NCI-H146 (cell line): ENCODE measurements at places on chromosomes 6 and 20.

GRCh38 chr6:163356324-163356723, 58.2 kb upstream of the QKI start:
- no peak for DNase-seq

GRCh38 chr6:28720357-28721231, 194.9 kb downstream of the GPX5 start:
- DNase-seq, result no peak

- DNase-seq, result no peak
Measured at GRCh38 chr6:161701056-161701455, 427.2 kb upstream of the AGPAT4 start.

- no peak for DNase-seq
Measured at GRCh38 chr6:134816780-134817179, 133.1 kb downstream of the ALDH8A1 start.

DNA sequence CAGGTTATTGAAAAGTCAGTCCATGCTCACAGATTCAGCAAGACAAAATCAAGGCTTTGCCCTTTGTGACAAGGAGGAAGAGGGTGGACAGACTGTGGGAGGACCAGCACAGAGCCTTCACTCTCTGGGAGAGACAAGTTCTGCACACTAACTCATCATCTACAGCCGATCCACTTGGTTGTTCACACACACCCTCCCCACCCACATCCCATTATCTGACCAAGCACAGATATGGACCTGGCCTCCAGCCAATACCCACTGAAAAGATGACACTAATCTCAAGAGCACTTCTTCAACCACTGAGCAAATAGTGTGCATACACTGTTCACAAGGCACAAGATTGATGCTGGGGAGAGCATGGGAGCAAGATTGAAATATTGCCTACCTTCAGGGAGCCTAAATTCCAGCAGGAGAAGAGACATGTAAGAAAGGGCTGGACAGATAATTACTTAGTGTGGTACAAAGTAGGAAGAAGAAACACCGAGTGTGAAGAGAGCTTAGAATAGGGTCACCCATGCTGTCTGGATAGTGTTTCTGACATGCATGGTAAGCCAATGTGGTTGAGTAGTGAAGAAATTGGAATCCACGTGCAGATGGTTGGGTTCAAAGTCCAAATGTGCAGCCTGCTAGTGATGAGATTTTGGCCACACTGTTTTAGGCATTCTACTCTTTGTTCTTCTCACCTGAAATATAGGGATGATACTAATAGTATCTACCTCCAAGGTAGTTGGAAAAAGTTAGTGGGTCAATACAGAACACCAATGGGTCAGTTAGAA, 21.7 kb upstream of the IL17A start:
- no peak for DNase-seq

DNA sequence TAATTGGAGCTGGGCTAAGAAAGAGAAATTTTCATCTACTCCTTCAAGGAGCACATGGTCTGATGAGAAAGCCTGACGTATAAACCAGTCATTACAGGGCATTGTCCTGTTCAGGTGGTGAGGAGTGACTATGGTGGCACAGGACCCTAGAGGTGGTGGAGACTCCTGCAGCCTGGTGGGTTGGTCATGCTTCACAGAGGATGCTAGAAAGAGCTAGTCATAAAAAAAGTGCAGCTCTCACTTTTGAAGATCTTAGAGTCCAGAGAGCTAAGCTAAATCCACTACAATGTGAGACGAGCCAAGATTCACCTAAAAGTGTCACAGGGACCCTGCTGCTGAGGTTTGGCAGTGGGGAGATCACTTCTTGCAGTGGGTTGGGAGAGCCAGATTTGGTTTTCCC, 9.8 kb upstream of the ZNF831 start:
- no peak for DNase-seq

DNA sequence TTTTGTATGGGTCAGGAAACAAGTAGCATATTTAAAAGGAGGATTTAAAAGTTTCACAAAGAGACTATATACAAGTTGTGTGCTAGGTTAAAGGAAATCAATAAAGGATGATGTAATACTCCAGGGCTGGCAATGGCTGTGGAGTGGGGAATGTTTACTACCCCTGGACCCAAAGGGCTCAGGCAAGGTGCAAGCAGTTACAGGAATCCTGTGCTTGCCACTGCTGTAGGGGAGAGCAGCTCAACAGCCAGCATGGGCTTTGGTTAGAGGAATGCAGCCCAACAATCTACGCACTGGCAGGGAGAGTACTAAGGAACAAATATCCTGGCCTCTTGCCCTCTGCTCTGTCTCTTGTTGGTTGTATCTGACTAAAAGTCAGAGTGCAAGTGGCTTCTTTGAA, 1642.2 kb downstream of the KHDRBS2 start:
- no peak for DNase-seq

- no peak for DNase-seq
Measured at GRCh38 chr20:18532626-18533025, 24.9 kb downstream of the SEC23B start.

GRCh38 chr6:119350952-119351372, 1.4 kb upstream of the MAN1A1 start:
- DNase-seq, result no peak

DNA sequence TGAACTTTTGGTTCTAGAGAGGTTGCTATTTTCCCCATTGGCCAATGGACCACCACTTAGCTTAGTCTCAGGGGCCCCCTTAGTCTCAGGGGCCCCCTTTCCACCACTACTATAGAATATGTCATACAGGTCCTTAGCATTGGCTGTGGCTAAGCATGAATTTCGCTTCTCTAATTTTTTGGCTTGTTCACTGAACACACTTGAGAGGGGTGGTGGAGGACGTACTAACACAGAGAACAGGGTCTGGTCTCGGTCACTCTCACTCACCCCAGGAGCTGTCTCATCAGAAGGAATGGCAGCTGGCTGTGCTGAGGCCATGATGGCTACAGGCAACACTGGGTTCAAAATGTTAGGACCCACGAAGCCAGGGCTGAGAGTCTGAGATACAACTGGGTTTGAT, 30.3 kb downstream of the ZNF318 start:
- no peak for DNase-seq

DNA sequence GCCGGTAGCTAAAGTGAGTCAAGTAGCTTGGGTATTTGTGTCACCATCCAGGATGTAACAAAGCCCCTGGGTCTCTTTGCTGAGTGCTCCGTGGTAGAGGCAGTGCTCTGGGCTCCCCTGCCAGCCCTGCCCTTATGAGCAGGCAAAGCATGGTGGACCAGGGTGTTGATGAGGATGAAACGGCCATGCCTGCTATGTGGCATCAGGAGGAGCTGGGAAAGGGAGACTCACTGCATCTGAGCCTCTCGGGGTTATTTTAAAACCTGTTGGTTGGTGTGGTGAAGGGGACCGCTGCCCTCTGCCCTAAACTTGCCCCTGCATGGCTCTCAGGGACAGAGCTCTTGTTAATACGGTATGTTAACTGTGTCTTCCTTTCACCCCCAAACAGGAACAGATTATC, 143.1 kb downstream of the DTNBP1 start:
- DNase-seq, result no peak

GRCh38 chr6:12717356-12717755, 789 bp downstream of the PHACTR1 start:
- DNase-seq, result peak; percentile 33

- DNase-seq, result no peak
Measured at GRCh38 chr6:149224399-149224798, 93.1 kb upstream of the TAB2 start.

DNA sequence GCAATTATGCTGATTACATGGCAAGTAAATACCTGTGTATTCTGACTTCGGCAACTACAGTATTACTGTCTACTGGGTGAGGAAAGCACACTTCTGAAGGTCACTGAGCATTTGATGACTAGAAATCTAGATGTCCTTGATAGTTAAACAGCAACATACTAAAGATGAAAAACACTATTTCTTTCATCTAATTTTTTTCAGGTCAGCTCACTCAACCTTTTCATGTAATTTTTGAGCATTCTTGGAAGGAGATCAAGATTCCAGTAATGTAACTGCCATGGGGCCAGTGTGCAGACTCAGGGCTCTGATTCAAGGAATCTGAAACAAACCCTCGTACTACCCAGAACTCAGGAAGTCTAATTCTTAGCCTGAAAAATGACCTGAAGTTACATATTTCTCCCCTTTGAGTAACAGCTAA, 222.6 kb upstream of the TAB2 start:
- DNase-seq, result no peak

- DNase-seq, result no peak
Measured at GRCh38 chr6:87698547-87699006, 3.5 kb downstream of the AKIRIN2 start.

DNA sequence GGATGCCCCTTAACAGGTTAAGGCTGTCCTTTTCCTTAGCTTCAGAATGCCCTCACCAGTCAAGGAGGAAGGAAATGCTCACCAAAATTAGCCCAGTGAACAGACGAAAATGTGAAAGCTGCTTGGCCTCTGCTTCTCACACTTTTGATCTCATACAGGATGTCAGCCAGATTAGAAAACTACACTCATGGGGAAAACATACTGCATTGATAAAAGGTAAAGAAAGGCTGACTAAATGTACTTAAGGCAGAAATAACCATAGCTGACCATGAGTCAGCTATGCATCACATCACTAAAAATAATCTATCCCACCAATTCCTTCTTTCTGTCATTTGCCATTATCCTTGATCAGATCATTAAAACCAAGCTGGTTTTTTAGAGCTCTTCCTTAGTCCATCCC, 198.4 kb upstream of the TENT5A start:
- no peak for DNase-seq

DNA sequence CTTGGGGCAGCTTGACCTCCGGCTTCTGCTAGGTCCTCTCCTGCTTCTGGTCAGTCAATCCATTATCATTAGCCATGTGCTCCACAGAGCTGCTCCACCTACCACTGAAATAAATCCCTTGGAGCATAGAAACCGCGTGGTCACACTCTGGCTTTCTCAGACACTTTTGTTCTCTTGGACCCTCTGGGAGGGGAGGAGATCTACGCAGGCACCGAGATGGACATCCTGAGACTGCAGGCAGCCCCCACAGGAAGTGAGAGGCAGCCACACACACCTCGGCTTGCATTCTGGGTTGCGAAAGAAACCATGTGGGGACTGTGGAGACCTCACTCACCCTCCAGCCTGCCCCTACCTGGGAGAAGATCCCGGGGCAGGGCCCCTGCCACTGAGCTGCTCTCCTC, 79.5 kb downstream of the FYN start:
- no peak for DNase-seq

- DNase-seq, result no peak
Measured at GRCh38 chr6:158839796-158840195, 20.6 kb upstream of the EZR start.
